Endothelial cell (in vitro differentiated cells): ENCODE measurements at places on chromosomes 7 and 10. TPM values are rescaled to one million over a fixed set of nuclear protein-coding genes. Genes with fewer than 3 reads are reported as not detected.

DNA sequence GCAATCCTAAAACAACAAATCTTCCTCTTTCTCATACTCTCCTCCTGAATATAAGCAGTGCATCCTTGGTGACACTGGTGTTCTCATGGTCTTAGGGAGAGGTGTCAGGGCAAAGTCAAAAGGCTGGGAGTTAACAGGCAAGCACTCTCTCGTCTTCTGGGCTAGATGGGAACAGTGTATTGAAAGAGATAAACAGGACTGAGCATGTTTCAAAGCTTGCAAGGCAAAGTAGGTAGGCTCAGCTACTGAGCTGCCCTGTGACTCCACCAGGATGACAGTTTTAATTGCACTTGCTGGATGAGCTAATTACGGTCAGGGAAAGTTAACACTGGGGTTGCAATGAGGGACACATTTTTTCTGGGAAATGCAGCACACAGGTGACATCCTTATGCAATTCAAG is 554.9 kb upstream of the NRP1 start:
- DNase-seq, result no peak

DNA sequence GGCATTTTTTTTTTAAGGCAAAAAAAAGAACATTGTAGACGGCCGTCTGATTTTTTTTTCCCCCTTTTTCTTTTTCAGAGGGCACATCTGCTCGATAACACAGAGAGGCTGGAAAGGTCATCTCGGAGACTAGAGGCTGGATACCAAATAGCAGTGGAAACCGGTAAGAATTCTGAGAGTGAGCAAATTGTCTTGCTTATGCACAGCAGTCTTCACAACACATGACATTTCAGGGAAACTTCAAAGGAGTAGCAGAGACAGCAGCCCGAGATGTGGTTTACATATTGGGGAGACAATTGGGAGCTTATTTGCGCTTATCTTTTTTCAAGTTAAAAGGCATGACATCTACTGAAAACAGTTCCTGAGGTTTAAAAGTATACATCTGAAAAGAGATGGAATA is 91.2 kb downstream of the VTI1A start:
- DNase-seq, result no peak

The HSPA14 gene
- total RNA-seq, result 14.2 TPM

The LIPN gene
- not detected for total RNA-seq

GRCh38 chr10:18159557-18159956 is 19.3 kb downstream of the CACNB2 start:
- no peak for DNase-seq
